ENCODE measurements at places on chromosomes 4 and X.

DNA sequence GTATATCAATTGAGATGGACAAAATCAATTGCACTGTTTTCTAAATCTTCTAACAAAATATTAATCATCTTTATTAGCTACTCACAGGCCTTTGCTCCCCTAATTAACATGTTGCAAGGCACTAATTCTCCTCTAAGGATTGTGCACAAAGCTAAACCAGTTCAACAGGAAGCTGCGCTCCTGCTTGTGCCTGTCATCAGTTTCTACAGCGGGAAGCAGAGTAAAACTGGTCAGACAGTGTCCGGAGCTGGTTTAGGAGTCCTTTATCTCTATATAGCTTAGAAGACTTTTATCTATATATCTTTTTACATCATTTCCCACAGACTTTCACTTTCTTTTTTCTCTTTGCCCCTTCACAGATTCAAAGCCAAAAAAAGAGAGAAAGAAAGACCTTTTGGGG lies 79.1 kb downstream of the ELOVL6 start:
- no peak for DNase-seq

- DNase-seq: no peak
These were observed 1.1 kb upstream of the CHST7 start for GRCh38 chrX:46572340-46572936.

DNA sequence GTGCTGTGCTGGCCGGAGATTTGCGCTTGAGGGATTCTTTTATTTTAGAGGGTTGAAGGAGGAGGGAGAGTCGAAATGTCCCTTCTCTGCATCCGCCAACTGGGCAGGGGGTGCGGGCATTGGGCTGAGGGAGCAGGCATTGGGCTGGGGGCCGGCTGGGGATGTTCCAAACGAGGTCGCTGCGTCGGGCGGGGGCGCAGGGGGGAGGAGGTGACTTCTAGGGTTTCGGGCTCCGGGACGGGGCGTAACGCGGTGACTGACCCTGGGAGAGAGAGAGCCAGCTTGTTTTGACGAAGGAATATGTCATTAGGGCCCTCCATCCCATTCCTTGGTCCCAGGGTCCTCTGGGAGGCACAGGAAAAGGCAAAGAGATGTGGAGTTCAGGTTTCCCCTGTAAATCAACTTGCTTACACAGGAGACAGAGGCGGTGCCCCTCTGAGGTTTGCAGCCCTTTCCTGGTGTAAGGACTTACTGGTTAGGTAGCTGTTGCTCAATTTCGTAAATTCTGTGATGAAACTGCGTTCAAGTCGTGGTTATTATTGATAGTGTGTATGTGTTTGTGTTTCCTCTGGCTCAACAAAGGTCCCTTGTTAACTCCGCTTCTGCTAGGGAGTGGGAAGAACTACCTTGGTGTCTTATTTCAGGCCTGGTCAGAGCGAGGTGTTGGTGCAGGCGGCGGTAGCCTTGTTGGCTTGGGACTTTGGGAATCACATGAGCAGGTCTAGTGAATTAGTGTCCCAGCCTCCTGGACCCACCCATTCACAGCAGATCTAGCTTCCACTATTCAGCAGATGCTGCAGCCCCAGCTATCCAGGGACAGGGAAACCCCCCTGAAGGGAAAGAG lies 716 bp downstream of the FHIP1A start:
- DNase-seq: no peak

- no peak for DNase-seq
These were observed 835.2 kb upstream of the PCDH10 start for GRCh38 chr4:132313852-132314251.

GRCh38 chr4:137664416-137664815 lies 132.1 kb upstream of the PCDH18 start:
- DNase-seq: no peak

GRCh38 chr4:157012781-157013180 lies 41.2 kb upstream of the PDGFC start:
- no peak for DNase-seq

- no peak for DNase-seq
These were observed 123.7 kb downstream of the CBR4 start for GRCh38 chr4:168886351-168886750.

DNA sequence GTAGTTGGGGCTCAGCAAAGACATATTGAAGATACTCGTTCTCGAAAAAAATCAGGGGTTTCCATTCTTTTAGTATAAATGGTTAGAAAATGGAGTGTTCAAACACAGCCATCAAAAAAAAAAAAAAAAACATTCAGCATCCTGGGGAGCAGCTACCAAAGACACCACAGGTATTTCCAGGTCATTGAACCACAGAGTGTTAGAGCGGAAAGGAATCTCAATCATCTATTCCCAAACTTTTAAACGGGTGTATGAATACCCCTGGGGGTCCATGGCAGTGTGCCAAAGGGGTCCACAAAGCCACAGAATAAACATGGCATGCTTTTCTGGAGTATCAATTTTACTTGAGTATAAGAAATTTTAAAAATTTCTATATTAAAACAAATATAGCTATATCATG lies 6.9 kb upstream of the FGF16 start:
- DNase-seq: no peak

- DNase-seq: no peak
These were observed 112.8 kb upstream of the MAP3K15 start for GRCh38 chrX:19628011-19628575.

GRCh38 chrX:136192135-136192534 lies 44.8 kb downstream of the FHL1 start:
- no peak for DNase-seq

GRCh38 chr4:117640836-117641235 lies 393.4 kb upstream of the NDST3 start:
- DNase-seq: no peak

DNA sequence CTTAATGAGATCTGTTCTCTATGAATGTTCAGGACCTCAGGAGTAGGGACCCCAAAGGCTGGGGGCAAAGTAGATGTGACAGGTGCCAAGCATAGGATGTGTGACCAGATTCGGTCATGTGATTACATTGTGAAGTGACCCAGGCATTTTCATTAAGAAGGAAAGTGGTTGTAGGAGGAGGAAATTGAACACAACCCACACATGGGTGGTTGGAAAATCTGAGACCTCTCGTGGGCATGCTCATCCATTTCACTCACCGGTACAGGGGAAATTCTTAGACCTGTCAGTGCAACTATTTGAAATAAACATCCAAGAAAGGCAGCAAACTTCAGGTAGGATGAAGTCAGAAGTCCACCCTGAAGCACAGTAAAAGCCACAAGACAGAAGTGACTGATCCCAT lies 43.5 kb upstream of the CD99 start:
- DNase-seq: no peak
